ENCODE measurements at places on chromosomes 2 and 18. TPM values are rescaled to one million over a fixed set of nuclear protein-coding genes. Genes with fewer than 3 reads are reported as not detected.

The GATA6 gene
- 22.5 TPM for total RNA-seq

The ARL4C gene
- 33.7 TPM for total RNA-seq

The SCN9A gene
- total RNA-seq, result 14.0 TPM

The THSD7B gene
- total RNA-seq, result not detected

The DSEL gene
- total RNA-seq, result 108 TPM

The CDH20 gene
- total RNA-seq, result 0.09 TPM

The SERPINB3 gene
- not detected for total RNA-seq

The NCOA1 gene
- 10.4 TPM for total RNA-seq

The RAB6C gene
- not detected for total RNA-seq

The CAPN13 gene
- total RNA-seq, result not detected

The UGT1A5 gene
- not detected for total RNA-seq

The CXCR4 gene
- total RNA-seq, result 0.27 TPM

The CD8B2 gene
- not detected for total RNA-seq

The SLC8A1 gene
- total RNA-seq, result 112 TPM

The CFAP221 gene
- not detected for total RNA-seq

The SLC9A4 gene
- total RNA-seq, result not detected

The RESP18 gene
- not detected for total RNA-seq

The POTEC gene
- total RNA-seq, result not detected

The PRKAG3 gene
- 0.41 TPM for total RNA-seq

The STPG4 gene
- total RNA-seq, result not detected

The SELENOI gene
- total RNA-seq, result 14.6 TPM

The CHPF gene
- 271 TPM for total RNA-seq

The SDC1 gene
- 4.6 TPM for total RNA-seq

The GRHL1 gene
- 1.3 TPM for total RNA-seq

The EPG5 gene
- total RNA-seq, result 14.6 TPM

The NT5DC4 gene
- not detected for total RNA-seq

The PLCL1 gene
- 12.4 TPM for total RNA-seq

The AFF3 gene
- not detected for total RNA-seq

The QPCT gene
- total RNA-seq, result 1.7 TPM

The ATP6V1B1 gene
- 0.09 TPM for total RNA-seq

The ST3GAL5 gene
- 19.4 TPM for total RNA-seq

The C2orf72 gene
- total RNA-seq, result not detected

The MEP1B gene
- total RNA-seq, result not detected

The IHH gene
- not detected for total RNA-seq

The YPEL5 gene
- 102 TPM for total RNA-seq

The MAP3K20 gene
- 68.2 TPM for total RNA-seq

The CNDP1 gene
- total RNA-seq, result not detected

The ZSWIM2 gene
- total RNA-seq, result not detected

The TRPM8 gene
- not detected for total RNA-seq

The KCNG3 gene
- not detected for total RNA-seq

The RGPD3 gene
- total RNA-seq, result 0.45 TPM

The DNAJC5G gene
- total RNA-seq, result not detected

The TMEFF2 gene
- 4.7 TPM for total RNA-seq

The HOXD8 gene
- total RNA-seq, result 0.45 TPM

The KCNE4 gene
- 22.2 TPM for total RNA-seq

The BMPR2 gene
- total RNA-seq, result 50.6 TPM

The ZNF519 gene
- total RNA-seq, result 11.5 TPM
